ENCODE measurements at places on chromosomes 13 and 19.
A peak's percentile ranks its signal among the peaks of the same experiment; 100 is the strongest.

GRCh38 chr19:1400281-1401137 is 833 bp downstream of the GAMT start:
- DNase-seq = peak; percentile 45

DNA sequence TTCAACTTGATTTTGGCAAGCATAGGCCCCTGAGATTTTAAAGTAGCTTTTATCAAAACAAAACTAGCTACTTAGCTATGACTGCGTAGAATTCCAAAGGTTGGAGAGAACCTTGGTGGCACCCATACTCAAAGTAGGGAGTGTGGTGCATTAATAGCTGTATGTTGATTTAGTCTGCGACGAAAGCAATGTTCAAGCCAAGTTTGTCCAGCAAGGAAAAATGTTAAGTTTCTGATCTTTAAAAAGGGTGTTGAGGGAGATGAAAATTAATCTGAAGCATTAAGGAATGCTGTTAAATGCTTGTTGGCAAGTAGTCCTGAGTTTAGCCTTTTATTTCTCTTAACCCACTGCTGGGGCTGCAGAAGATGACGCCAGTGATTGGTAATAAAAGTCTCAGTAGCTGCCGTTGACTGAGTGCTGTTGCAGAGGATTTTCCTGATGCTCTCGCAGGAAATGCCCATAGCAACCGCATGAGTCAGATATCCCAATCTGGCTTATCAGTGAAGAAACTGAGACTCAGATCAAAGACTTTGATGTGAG is 75.9 kb upstream of the RNF113B start:
- peak; percentile 86 for DNase-seq

GRCh38 chr19:56670961-56671612 is 470 bp downstream of the ZNF835 start:
- no peak for DNase-seq

DNA sequence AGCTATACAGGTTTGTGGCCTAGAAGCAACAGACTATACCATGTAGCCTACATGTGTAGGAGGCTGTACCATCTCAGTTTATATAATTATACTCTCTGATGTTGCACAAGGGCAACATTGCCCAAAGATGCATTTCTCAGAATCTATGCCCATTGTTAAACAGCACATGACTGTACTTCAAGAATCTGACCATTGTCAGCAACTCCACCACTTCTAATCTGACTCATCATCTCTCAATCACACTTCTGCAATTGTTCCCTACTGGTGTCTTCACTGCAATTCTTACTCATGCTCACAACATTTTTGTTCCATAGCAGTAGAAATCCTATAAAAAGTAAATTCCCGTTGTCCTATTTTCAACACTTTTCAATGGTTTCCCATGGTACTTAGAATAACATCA is 63.9 kb upstream of the ATXN8OS start:
- peak; percentile 52 for DNase-seq

GRCh38 chr13:58476206-58476918 is 844.8 kb downstream of the PCDH17 start:
- DNase-seq = no peak

- no peak for DNase-seq
These were observed 692.0 kb upstream of the SLC10A2 start for GRCh38 chr13:103758222-103758621.

GRCh38 chr19:34351382-34351826 is 13.6 kb upstream of the GPI start:
- no peak for DNase-seq

DNA sequence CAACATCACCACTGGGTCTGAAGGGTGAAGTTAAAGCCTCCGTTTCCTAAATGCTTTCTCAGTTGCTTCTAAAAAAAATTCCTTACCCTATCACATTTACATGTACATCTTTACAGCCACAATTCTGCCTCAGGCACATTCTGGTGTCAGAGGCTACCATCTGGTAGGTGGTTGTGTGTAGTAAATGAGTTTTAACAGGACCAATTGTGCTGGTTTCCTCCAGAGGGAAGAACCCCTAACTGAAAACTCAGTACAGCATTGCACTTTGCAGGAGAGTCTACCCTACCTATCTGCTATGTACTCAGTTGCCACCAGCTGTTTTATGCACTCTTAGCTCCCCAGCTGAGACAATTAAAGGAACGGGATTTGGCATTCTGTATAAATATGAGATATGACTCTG is 1576.5 kb downstream of the PCDH9 start:
- peak; percentile 9 for DNase-seq

- DNase-seq = no peak
These were observed 13.7 kb downstream of the FAM124A start for GRCh38 chr13:51235756-51236490.

DNA sequence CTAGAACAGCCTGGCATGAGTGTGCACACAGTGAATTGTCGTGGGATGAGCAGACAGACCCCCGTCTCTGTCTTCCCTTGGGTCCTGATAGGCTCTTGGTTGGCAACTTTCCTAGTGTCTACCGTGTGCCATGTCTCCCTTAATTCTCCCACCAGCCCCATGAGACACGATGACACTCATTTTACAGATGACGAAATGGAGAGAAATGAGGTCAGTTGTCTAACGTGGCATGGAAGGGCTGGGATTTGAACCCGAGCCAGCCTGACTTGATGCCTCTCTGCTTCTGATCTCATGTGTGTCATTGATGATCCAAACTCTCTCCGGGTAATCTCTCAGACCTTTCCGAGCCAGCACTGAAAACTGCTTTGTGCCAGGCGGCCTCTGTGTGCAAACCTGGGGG is 8.4 kb upstream of the KLK14 start:
- no peak for DNase-seq

DNA sequence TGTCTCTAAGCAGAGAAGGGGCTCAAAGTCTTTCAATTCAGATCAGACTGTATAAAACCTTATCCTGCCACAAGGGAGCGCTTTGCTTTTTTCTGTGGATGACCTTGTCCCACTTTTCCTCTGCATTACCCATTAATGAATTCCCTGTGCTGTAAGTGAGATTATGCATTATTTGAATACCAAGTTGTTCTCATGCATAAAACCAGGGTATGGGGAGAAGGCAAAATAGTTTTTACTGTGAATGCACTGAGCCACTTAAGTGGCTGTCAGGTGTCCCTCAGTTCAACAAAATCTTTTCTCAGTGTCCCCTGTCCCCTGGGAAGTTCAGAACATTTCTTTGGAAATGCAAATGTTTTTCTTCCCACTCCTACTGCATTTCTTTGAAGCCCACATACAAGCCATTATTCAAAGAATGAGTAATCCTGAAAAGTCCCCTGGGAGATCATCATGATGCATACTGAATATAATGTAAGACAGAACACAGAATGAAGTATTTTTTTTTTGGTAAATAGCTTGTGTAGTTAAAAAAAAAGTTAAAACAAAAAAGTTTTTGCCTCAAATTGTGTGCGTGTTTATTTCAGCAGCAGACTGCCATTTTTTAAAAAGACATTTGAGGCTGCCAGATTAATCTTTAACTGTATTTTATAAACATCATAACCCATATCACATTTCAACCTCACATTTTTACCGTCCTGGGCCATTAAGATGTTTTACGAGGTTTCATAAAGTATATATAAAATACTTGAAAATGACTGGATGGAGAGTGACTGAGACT is 506.7 kb upstream of the PCDH9 start:
- peak; percentile 83 for DNase-seq

DNA sequence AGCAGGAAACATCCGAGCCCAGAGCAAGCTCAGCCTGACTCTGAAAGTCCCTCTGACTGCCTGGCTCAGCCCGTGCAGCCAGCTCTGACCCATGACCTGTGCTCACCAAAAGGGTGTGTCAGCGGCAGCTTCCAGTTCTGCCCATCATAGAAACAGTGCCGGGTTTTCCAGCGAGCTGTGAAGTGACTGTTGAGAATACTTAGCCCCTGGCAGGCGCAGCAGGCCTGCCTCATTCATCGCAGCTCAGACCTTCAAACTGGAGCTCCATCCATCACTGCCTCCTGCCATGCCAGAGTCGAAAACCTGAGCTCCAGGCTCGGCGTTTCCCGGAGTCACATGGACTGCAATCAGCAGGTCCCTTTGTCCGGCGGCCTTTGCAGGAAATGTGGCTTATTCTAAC is 16.3 kb upstream of the GSX1 start:
- no peak for DNase-seq

- DNase-seq = no peak
These were observed 156.5 kb downstream of the LMO7 start for GRCh38 chr13:75792526-75793187.

GRCh38 chr13:61339054-61339621 is 76.5 kb downstream of the PCDH20 start:
- DNase-seq = no peak

DNA sequence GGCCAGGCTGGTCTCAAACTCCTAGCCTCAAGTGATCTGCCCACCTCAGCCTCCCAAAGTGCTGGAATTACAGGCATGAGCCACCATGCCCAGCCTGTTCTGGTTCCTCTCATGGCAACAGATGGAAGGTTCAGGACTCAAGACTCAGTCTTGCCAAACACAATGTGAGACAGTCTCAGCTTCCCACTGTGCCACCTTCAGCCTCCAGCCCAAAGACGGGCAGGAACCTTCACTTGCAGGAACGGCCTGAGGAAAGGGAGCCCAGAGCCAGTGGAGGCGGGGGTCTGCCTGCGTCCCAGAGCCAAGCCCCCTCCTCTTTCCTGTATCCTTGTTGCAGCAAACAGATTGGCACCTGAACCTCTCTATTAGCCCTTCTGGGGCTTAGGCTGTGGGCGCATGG is 2.9 kb upstream of the CHST8 start:
- DNase-seq = no peak

GRCh38 chr13:98979012-98979660 is 1.3 kb upstream of the DOCK9 start:
- DNase-seq = peak; percentile 12

GRCh38 chr13:42525035-42525504 is 48.9 kb upstream of the TNFSF11 start:
- peak; percentile 70 for DNase-seq

DNA sequence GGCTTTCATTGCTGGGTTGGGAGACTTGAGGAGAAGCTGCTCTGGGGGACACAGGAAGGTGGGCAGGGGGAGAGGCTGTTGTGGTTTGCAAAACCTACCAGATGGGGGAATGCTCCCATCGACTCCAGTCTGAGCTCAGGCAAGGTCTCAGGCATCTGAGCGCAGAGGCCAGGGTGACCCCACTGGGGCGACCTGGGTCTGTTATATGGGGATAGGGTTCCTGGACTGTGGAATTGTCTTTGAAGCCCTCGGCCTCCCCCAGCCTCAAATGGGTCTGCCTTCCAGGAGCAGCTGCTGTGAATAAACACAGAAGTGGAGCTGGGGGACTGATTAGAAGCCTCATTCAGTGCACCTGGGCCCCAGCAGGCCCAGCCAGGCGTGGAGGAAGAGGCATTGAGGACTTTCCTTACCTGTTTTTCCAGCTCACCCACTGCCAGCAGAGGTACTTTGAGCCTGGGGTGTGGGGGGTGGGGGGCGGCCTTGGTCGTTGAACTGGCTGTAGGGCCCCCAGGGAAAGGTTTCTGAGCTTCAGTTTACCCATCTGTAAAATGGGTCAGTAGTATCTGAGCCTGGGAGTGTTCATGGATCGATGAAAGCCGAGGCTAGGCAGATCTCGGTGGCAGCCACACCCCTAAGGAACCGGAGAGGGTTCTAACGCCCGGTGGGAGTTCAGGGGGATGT is 1.4 kb downstream of the CERS4 start:
- no peak for DNase-seq

DNA sequence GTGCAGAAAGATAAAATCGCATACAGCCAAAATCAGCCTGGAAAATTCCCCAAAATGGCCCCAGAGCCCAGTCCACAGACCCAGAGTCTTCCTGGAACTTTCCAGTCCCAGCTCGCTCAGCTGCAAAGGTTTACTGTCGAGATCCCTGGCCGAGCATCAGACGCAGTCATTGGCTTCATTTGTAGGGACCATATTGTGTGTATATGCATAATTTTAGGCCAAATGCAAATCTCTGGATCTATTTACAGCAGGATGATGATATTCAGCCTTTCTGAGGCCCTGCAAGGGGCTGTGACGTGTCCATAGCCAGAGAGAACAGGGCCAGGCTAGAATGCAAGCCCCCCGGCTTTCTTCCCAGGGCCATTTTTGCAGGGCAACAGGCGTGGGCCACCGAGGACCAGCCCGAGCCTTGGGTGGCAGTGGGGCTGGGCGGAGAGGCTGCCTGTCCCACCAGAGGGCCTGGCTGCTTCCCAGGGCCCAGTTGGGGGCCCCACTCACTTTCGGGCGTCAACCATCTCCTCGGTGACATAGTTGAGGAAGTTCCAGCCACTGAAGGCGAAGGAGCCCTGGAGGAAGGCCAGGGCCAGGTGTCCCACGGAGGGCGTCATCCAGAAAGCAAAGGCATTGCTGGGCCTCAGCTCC is 13.7 kb downstream of the SLC7A10 start:
- DNase-seq = no peak

DNA sequence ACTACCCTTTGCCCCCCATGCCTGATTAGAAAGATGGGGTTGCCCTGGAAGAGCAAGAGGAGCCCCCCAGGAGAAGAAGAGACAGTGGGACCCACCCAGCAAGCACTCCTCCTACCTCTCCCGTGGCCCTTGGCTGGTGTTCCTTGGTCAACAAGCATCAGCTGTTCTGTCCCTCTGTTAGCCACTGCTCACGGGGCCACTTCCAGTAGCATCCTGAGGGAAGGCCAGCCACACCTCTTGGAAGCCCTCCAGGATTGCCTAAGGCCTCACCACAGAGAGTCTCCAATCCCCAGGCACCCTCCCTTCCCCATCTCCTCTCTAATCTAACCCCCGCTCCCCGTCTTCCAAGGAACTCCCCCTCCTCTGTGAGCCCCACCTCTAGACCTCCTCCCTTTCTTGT is 15.1 kb upstream of the DPP9 start:
- no peak for DNase-seq

GRCh38 chr13:95708811-95709500 is 32.0 kb downstream of the DNAJC3 start:
- DNase-seq = no peak

DNA sequence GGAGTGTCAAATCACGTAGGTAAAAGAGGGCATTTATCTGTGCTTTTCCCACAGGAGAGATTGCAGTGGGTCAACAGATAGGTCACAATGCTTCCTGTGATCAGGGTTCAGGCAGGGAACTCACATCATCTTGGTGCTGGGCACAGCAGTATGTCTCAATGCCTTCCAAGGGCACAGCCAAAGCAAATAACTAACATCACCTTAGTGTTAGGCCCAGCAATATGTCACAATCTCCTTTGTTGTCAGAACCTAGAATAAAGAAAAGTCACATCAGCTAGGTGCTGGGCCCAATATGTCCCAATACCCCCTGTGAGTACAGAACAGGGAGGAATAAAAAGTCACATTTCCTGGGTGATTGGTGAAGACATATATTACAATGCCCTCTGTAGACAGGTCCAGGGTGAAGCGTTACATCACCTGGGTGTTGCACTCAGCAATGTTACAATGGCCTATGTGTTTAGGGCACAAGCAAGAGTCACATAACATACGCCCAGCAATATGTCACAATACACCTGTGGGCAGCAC is 11.4 kb upstream of the ZNF724 start:
- no peak for DNase-seq

- DNase-seq = peak; percentile 86
These were observed 1.5 kb downstream of the GAS6 start for GRCh38 chr13:113862191-113862930.

- DNase-seq = peak; percentile 17
These were observed 41.7 kb downstream of the SIAH3 start for GRCh38 chr13:45809801-45810394.
